Esophagus squamous epithelium (tissue), 5 donors: ENCODE measurements at places on chromosomes 11 and 22.

GRCh38 chr11:76661306-76661751, 9.2 kb downstream of the LRRC32 start:
- DNase-seq = no peak

DNA sequence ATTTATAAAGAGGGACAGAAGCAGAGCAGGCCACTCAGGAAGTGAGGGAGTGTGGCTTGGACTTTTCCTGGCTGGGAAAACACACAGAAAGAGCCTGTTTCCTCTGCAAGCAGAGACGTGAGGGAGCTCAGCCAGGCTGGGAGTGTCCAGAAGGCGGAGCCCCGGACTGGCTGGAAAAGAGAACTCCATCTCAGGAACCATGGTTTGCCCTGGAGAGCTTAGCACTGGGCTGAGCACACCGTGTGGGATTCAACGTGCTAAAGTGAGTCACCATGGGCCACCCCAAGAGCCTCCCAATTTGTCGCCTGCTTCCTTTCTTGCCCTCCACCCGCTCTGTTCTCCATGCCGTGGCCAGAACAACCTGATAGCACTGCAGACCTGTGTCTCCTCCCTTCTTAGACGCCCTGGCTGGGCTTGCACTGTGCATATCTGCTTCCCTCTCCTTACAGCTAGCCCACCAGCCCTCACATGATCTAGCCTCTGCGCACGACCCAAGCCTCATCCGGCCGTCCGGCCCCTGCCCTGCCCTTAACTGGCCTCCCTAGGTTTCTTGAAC, 51.8 kb downstream of the GALNT18 start:
- DNase-seq = no peak

DNA sequence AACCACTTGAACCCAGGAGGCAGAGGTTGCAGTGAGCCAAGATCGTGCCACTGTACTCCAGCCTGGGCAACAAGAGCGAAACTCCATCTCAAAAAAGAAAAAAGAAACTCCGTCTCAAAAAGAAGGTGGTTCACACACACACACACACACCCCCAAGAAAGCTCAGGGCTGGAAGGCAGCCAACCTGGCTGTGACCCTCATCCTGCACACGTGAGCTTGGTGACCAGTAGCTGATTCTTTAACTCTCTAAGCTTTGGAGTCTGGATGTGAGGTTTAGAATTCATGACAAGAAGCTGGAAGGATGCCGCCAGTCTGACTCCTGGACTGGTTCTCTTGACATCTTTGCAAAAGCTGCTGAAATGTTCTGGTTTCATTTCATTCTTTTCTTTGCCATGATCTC, 1.9 kb upstream of the RNH1 start:
- DNase-seq = no peak

GRCh38 chr11:75667255-75667830, 1.5 kb downstream of the MAP6 start:
- DNase-seq = no peak

DNA sequence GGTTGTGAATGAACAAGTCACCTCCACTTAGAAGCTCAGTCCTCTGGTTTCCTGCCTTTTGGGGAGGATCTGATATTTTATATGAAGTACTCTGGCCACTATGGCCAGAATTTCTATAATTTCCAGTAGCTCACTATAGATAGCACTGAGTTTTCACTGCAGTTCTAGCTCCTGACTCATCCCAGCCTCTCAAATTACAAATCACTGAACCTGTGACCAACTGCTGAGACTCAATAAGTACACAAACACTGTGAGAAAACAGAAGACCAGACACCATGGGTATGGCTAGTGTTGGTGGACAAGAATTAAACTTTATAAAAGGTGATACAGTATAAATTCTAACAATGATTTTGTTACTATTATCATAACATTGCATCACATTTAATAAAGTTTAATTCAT, 47.1 kb upstream of the UCP3 start:
- DNase-seq = no peak

GRCh38 chr11:133123796-133124195, 408.5 kb downstream of the OPCML start:
- no peak for DNase-seq

DNA sequence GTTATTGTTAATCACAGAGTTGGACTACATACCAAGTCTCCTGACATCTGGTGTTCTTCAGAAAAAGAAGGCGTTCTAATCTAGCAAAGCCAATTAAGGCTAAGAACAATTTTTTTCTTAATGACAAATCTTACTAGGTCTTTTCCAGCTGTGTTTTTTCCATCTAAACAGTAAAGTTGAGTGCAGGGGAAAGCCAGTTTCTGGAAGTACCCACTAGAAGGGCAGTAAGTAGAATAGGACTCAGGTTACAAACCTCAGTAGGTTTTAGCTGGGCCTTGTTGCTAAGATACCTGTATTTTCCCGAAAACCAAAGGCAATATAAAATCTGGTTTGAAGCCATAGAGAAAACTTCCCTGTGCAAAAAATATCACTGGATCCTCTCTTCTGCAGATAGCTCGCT, 351.9 kb downstream of the ETS1 start:
- no peak for DNase-seq

- DNase-seq = no peak
Measured at GRCh38 chr11:64996710-64997380, at the start of gene BATF2. BATF2 (minus strand) TSS chr11:64996971; CDS start chr11:64996914, 57 bp downstream.

DNA sequence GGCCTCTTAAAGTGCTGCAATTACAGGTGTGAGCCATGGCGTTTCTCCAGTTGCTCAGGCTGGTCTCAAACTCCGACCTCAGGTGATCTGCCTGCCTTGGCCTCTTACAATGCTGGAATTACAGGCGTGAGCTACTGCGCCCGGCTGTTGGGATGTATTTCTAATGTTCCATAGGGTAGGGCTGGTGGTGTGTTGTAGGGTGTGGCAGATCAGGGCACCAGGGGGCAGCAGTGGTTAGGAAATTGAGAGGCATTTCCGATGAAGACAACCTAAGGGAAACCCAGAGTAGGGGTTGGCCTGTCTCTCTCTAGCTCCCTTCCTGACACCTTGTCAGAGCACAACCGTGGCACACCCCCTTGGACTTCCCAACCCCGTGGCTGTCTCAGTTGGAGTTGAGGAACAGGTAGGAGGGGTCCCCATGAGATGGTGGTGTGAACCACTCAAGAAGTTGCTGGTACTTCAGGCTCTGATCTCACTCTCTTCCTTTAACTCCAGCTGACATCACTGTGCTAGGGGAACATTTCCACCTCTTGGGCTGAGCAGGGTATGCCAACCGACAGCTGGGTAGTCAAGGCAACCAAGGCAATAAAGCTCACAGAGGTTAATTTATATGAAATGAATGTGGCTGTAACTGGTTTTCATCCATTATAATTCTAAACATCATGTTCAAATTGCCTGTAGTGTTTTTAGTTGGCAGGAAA, 33.0 kb downstream of the YWHAH start:
- no peak for DNase-seq

DNA sequence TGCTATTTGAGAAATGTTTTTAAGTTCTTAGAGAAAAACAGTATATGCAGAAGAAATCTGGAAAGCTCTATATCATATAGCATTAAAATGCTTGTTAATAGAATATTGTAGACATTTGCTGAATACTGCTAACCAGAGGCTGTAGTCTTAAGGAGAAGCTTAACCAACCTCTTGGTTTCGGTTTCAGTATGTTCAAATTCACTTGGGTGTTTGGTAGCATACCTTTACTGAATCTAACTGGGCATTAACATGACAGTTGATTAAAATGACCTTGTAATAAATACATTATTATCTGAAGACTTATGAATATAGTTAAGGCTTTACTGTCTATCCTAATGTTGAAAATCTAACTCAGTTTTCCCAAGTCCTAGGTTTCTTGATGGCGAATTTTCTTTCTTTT, 5.4 kb downstream of the PCF11 start:
- DNase-seq = no peak

- no peak for DNase-seq
Measured at GRCh38 chr11:82902880-82903279, 1.3 kb downstream of the DDIAS start.

GRCh38 chr11:117255966-117256365, 23.5 kb downstream of the RNF214 start:
- DNase-seq = no peak

GRCh38 chr11:61413496-61413895, 16.3 kb downstream of the CPSF7 start:
- no peak for DNase-seq

GRCh38 chr11:115939104-115939730, 435.0 kb upstream of the CADM1 start:
- no peak for DNase-seq

DNA sequence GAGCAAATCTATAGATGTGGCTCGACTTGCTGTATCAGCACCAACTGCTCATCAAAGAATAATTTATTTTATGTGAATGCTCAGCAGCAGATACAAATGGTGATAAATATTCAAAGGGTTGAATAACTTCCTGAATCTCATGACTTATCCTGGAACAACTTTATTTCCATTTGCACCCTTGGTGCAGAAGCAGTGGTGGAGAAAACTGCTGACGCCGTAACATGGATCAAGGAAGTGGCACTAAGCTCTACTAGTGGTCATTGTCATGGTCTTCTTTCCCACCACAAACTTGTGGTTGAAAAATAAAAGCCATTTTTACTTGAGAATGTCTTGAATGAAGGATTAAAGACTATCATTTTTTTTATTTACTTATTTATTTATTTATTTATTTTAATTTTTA, 14.6 kb downstream of the MARK2 start:
- DNase-seq = no peak

GRCh38 chr11:128718064-128718463, 24.2 kb downstream of the FLI1 start:
- DNase-seq = no peak

- no peak for DNase-seq
Measured at GRCh38 chr22:19571207-19571795, 47.1 kb upstream of the CLDN5 start.

- no peak for DNase-seq
Measured at GRCh38 chr22:39209756-39210155, 35.0 kb downstream of the PDGFB start.

GRCh38 chr11:13850231-13851005, 112.1 kb upstream of the SPON1 start:
- DNase-seq = no peak

- DNase-seq = no peak
Measured at GRCh38 chr22:44442186-44442815, 55.7 kb downstream of the RTL6 start.

GRCh38 chr11:67056267-67057204, at the start of gene RHOD:
RHOD (plus strand) TSS chr11:67056847; CDS start chr11:67056903, 56 bp downstream.
- DNase-seq = no peak

GRCh38 chr11:130458410-130458729, 9.9 kb downstream of the ADAMTS15 start:
- DNase-seq = no peak

- DNase-seq = no peak
Measured at GRCh38 chr11:47928426-47928825, 51.9 kb upstream of the PTPRJ start.
